Stimulated activated CD8-positive, alpha-beta memory T cell treated with anti-CD3 and anti-CD28 coated beads, Interleukin-12 subunit alpha, Interleukin-12 subunit beta, amount 100 ng/mL, for 4 hours (primary cell): ENCODE measurements at places on chromosomes 1 and 21.

GRCh38 chr1:183287191-183287675, 101.2 kb downstream of the LAMC2 start:
- no peak for DNase-seq

DNA sequence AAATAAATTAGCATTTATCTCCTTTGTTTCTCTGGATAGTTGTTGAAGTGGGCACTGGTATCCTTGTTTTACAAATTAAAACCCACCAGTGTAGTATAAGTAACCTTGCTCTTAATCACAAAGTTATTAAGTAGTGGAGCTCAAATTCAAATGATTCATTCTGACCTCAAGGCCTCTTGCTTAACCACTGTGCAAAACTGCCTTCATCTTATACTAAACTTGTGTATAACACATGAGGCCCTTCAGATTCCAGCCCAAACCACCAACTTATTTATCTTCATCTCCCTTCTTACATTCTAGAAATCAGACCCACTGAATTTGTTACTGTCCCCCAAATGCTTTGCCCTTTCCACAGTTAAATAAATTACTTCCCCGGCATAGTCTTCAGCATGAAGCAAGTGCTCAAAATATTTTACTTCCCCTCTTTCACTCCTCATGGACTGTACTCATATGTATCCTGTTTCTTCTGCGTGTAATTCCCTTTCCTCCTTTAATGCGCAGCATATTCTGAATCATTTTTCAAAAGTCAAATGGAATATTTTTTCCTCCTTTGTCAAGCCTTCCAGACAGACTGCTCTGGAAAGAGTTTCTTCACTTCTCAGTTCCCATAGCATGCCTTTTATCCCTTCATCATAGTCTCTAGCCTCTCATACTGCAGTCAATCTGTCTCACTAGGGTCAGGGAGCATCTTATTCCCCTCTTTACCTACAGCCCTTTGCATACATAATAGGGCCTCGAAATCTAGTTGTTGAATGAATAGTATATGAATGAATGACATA, 19.0 kb upstream of the DNASE2B start:
- DNase-seq: no peak

DNA sequence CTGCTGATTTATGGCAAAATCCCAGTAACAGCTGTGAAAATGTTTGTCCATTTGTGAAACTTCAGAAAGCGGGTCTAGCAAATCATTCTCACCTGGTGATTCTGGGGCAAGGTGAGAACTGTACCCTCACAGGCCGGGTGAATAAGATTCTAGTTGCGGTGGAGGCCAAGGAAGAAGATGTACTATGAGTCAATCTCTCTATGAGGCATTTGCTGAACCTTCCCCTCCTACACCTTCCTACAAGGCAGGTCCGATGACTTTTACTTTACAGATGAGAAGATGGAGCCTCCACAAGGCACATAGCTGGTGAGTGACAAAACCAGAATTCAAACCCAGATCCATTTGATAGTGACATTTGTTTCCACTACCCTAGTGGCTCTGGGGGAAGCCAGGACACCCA, 72.7 kb downstream of the BACH1 start:
- DNase-seq: no peak

DNA sequence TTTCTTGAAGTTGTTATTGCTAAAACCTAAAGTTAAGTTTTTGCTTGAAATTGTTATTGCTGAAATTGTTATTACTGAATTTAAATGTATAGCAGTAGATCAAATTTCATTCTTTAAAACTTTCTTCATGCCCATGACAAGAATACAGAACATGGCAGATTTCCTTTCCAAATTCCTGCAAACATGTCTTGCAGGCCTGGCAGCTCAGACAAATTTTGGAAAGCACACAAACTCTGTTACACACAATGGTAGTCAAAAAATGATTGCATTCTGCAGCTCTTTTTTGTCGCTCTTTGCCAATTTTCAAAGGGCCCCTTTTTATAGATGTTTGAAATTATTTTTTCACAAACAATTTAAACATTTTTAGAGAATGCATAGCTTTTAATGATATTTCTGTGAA, 1292.3 kb upstream of the B3GALT2 start:
- DNase-seq: no peak

GRCh38 chr1:156498432-156499193, 2.0 kb downstream of the MEF2D start:
- DNase-seq: no peak

DNA sequence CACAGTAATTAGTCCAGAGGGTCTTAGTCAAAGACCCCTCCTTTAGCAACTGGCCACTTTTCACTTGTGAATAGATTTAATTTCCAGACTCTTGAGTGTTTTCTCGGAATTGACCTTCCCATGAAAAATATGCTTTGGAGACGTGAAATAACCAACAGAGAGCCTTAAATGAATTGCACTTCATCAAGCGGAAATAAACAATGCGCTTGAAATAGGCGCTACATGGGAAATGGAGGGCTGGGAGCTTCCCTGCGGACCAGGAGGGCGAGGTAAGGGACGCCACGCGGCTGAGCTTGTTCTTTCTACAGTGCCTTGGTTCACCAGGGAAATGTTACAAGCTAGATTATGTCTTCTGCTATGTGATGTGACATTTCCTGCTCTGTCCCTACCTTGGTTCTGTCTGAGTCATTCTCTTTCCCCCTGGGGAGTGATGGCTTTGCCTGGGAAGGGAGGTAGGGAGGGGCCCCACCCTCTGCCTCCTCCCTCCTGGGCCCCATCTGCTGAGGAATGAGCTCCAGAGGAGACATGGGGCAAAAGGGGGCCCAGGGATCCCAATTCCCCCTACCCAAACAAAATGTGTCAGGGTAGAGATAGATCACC, 619.3 kb downstream of the PTPRU start:
- no peak for DNase-seq

DNA sequence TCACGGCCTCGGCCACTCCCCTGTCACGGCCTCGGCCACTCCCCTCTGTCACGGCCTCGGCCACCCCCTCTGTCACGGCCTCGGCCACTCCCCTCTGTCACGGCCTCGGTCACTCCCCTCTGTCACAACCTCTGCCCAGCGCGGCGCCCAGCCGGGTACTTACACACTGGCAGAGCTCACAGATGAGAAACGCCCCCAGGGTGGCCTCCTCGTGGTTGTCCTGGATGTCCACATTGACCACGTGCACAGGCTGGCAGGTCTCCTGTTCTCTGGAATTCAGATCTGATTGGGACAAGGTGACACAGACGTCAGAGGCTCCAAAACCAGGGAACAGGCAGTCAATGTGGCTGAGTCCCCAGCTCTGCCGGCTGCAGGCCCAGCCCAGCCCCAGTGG, 3.3 kb upstream of the TMEM240 start:
- DNase-seq: no peak

- DNase-seq: no peak
Measured at GRCh38 chr1:53198241-53198651, 1.6 kb downstream of the CPT2 start.

GRCh38 chr1:200670242-200671118, 773 bp upstream of the DDX59 start:
- no peak for DNase-seq

DNA sequence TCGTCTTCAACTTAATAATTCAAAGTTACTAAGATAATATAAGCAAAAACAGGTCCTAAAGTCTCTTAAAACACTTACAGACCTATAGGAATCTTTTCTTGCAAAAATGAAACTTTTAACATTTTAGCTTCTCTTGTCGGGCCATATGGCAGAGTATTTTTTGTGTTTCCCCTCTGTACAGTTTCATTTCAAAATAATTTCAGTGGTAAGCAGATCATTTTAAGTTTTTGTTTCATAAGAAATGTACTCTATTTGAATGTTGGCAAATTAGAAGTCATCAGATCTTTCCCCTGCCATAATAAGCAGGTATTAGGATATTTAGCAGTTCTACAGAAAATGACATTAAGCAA, 37.9 kb downstream of the RGL1 start:
- DNase-seq: no peak

DNA sequence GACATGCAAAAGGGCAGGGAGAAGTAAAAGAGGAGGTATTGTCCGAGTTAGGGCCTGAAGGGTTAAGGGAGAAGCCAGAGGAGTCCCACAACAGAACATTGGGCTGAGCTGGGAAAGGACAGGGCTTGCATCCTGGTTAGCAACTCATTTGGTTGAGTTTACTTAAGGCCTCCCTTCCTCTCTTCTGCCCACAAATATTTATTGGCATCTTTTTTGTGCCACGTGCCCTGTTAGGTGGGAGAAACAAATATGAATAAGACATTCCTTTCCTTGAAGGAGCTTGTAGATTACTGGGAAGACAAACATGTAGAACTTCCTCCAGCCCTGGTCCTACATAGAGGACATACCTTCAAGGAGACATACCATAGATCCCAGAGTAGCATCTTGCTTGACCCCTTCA, 53.0 kb upstream of the PRELP start:
- no peak for DNase-seq

GRCh38 chr1:21647431-21648351, 21.5 kb downstream of the RAP1GAP start:
- DNase-seq: no peak

GRCh38 chr1:246566813-246567645, 773 bp downstream of the CNST start:
- DNase-seq: no peak

DNA sequence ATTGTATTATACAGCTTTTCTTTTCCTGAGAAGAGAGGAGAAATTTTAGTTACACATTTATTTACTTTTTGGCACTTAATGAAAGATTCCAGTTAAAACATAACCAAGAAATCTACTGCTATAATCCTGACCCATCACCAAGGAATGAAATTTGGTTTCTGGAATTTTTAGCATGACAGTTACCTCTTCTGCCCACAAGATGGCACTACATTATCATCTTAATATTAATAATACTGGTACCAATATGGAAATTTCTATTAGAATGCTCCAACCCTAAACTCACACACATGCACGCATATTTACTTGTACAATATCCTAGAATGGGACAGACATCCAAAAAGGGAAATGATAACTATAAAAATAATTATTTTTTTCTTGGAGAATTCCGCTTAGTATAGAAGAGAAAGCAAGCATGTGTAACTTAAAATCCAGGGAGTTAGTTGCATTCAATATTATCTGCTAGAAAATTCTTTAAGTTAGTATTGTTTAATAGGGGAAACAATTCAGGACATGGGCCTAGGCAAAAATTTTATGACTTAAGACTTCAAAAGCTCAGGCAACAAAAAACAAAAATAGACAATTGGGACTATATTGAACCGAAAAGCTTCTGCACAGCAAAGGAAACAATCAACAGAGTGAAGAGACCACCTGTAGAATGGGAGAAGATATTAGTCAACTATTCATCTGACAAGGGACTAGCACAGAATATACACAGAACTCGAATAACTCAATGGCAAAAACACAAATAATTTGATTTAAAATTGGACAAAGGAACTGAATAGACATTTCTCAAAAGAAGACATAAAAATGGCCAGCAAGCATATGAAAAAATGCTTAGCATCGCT, 37.4 kb downstream of the MAP3K21 start:
- no peak for DNase-seq

DNA sequence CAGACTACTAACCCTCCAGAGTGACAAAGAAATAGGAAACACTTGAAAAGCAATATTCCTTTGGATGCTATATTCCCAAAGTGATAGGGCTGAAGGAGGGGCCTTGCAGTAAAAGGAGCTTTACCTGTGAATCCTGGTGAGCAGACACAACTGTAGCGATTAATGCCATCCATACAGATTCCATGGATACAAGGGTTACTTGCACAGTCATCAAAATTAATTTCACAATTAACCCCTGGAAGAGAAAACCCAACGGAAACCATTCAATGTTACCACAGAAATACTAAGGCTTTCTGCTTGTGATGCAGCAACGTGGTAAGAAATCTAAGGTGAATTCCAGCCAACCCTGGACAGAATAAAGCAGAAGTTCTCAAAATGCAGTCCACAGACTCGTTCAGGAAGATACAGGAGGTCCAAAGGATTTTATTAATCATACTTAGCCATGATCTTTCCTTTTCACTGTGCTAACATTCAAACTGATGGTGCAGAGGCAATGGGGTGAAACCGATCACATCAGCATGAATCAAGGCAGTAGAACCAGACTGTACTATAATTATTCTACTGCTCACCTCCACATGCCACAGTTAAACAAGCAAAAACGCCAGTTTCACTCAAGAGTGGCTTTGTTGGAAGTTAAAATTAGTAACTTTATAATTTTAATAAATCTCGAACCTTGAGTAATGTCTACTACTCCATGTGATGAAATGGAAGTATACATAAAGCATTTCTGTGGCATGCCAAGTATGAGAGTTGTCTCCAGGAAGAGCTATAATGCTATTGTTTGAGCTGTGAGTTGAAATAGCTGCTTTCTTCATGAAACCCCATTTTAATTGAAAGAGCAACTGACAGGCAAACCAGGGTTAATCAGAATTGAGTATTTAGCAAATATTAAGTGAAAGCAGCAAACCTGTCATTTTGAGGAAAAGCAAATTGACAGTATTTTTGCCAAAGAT, 63.2 kb upstream of the ADAM30 start:
- DNase-seq: no peak

GRCh38 chr1:89064632-89065031, 376 bp downstream of the GBP1 start:
- no peak for DNase-seq

- no peak for DNase-seq
Measured at GRCh38 chr1:33824971-33825370, 38.9 kb upstream of the HMGB4 start.

DNA sequence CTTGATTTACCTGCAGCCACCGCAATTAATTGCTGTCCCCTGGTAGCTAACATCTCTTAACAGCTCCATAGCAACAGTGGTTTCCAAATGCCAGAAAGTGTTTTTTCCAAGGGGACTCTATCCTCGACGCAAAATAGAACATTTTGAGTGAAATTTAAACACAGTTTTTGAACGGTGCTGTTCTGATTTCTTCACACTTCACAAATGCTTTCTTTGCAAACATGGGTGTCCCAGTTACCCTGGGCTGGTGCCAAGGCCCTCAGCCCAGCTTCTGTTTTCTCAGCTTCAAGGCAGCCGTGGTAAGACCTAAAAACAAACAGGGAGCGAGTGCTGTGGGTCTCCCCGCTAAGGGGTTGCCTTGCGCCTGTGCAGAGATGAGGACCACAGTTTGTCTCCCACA, 147.3 kb upstream of the VAMP3 start:
- no peak for DNase-seq

DNA sequence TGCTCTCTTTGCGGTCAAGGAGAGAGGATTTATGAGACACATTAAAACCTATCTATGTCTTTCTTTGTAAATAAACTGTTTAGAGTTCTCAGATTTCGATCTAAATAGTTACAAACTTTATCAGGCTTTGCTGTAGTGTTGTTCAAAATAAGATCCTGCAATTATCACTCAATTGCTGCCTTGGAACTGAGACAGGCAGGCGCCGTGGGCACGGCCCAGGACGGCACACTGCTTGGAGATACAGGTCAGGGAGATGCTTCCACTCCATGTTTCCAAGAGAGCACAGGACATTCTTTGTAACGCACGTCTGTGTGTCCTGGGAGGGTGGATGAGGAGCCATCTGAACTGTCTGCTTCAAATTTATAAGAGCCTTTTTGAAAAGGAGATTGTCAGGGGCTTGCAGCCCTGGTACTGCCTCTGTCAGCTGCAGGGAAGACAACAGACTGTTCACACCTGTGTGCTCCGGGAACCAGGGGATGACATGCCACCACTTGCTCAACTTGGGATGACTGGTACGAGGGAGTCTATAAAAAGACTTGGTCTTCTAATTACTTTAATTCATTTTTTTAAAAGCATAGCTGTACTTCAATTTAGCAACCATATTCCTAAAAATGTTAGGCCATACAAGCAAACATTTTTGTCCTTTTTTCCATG, 472.9 kb upstream of the RUNX1 start:
- no peak for DNase-seq
